ENCODE measurements at places on chromosomes 4 and X. TPM values are rescaled to one million over a fixed set of nuclear protein-coding genes. Genes with fewer than 3 reads are reported as not detected.

DNA sequence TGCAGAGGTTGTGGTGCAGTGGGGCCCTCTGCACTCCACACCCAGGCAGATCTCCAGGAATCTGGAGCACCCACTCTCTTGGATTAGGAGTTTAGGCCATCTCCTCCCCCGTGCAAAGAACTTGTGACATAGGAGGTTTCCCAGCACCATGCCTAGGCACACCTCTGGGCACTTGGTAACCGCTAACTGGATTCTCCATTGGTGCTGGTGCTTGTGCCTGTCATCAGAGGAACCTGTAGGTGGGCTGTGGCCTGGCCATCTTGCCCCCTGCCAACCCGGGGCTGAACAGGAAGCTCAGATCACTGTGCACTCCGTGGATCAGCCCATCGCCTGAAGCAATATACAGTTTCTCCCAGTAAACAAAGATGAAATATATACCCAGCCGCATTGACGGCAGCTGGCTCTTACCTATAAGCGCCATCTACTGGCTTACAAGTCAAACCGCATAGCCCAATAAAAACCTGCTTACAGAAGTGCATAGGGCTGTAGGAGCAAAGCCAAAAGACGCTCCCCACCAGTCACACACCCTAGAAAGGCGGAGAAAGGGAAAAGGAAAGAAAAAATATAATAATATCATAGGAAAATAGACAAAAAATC, 19.1 kb upstream of the TEX13B start:
- no peak for DNase-seq

GRCh38 chr4:140740422-140740821, 15.8 kb downstream of the TBC1D9 start:
- DNase-seq: no peak

DNA sequence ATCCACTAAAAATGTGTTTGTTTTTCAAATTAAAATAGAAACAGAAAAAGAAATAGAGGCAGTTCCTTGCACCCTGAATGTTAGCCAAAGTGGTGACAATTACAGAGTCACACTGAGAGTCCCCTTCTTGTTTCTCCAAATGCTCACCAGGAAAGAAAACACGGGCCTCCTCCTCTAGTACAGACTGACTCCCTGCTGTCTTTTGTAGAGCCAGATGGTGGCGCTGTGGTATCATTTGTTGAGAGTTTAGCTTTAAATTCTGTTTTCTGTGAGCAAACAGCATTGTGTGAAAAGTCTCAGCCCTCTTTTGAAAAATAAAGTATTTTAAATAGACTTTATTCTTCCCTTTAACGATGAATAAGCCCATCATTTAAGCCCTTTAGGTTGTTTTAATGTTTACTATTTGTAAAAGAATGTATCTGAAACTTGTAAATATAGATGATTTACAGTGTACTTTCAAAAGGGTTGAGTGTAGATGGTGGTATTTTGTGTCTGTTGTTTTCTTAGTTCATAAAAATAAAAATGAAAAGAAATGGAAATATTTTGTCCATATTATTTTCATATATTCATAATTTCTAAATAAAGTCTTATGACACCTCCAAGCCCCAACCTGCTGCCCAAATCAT, 36.9 kb upstream of the ATOH1 start:
- no peak for DNase-seq

DNA sequence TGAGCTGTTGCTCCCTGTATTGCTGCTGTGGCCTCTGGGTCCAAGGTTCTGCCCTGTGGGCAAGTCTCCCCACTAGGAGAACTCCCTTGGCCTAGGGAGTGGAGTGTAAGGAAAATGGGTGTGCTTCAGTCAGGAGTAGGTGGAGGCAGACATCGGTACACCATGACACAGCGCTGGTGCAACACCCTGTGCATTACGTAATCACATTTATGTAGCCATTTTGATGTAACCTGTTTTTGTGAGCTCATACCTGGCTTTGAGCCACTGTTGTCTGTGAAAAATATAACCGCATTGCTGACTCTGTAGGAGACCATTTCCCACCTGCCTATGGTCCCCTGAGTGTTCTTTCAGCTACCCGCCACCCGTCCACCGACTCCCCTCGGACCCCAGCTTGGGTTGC, 700.5 kb upstream of the AGA start:
- peak; percentile 9 for DNase-seq

The FRAS1 gene
- total RNA-seq: 2.5 TPM

DNA sequence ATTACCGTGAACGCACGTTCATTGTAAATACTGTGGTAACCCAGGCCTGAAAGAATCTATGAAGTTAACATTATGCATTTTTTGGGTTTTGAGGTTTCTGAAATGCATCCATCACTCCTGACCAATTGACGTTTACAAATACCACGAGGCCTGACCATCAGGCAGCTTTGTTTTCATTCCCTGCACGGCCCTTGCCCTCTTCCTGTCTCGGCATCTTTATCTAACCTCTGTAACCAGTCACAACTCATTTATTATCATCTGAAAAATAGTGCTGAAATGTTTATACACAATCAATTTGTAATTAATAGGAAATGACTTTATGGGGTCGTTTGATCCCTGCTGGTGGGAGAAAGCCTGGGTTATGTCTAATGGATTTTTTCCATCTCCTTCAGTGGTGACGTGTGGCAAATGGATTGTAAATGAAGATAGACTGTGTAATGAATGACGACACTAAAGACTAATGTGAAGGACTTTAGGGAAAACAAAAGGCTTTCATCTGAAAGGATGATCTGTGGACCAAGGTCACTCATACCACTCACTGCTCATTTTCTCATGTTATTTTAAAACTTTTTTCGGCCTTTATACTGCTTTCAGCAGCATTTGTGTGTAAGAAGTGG, 102.7 kb upstream of the SORBS2 start:
- DNase-seq: no peak

All from Right ventricle myocardium superior (tissue), 1 donor.